ENCODE measurements at places on chromosomes 7 and 10. TPM values are rescaled to one million over a fixed set of nuclear protein-coding genes. Genes with fewer than 3 reads are reported as not detected.

Gene CFAP46
- 5.2 TPM for total RNA-seq

Gene TAS2R41
- total RNA-seq = 0.46 TPM

Gene NPY4R
- not detected for total RNA-seq

Gene RAB19
- 6.2 TPM for total RNA-seq

Gene TMEM213
- total RNA-seq = 5.5 TPM

Gene CCDC172
- not detected for total RNA-seq

Gene CTBP2
- total RNA-seq = 82.5 TPM

Gene CHST3
- total RNA-seq = 7.0 TPM

Gene UTF1
- total RNA-seq = 0.37 TPM

Gene COBL
- total RNA-seq = 30.4 TPM

Gene SEMA3E
- total RNA-seq = under 0.01 TPM

Gene ARL5B
- total RNA-seq = 9.3 TPM

Gene OR6B1
- total RNA-seq = not detected

Gene GDF10
- total RNA-seq = 4.6 TPM

Gene LBX1
- total RNA-seq = 0.20 TPM

Gene CHRM2
- 2.1 TPM for total RNA-seq

Gene PNLIPRP1
- total RNA-seq = not detected

Gene HKDC1
- total RNA-seq = 3.2 TPM
